ENCODE measurements at places on chromosomes 7 and 10.
A peak's percentile ranks its signal among the peaks of the same experiment; 100 is the strongest.

DNA sequence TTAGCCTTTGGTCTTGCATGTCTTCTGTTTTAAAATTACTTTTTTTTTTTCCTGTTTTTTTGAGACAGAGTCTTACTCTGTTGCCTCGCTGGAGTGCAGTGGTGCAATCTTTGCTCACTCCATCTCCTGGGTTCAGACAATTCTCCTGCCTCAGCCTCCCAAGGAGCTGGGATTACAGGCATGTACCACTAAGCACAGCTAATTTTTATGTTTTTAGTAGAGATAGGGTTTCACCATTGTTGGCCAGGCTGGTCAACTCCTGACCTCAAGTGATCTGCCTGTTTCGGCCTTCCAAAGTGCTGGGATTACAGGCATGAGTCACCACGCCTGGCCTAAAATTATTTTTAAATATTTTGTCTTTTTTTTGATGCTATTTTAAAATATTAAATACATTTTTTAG is 38.5 kb downstream of the MLLT10 start:
- no peaks in the 10 kb centered on the region for H3K36me3 ChIP-seq
- H3K4me3 ChIP-seq: no peak overlapping the region
- no peak overlapping the region for H3K27ac ChIP-seq
- H3K27me3 ChIP-seq: no peaks in the 10 kb centered on the region

- no peak overlapping the region for H3K4me3 ChIP-seq
- no peaks in the 10 kb centered on the region for H3K27me3 ChIP-seq
- DNase-seq: no peak
Measured at GRCh38 chr7:69845721-69846495, 247.6 kb downstream of the AUTS2 start.

DNA sequence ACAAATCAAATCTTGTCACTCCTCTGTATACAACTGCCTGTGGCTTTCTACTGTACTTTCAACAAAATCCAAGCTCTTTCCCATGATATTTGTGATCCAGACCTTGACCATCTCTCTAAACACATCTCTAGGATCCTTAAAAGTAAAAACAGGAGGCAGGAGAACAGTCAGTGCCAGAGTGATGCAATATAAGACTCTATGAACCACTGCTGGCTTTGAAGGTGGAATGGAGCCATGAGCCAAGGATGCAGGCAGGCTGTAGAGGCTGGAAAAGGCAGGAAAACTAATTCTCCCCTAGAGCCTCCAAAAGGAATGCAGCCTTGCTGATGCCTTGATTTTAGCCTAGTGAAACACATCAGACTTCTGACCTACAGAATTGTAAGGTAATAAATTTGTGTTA is 45.5 kb upstream of the LRRN3 start:
- no peaks in the 10 kb centered on the region for H3K36me3 ChIP-seq
- no peak overlapping the region for H3K27ac ChIP-seq
- peak; percentile 32 for DNase-seq
- H3K4me1 ChIP-seq: peaks cover 11% of the 10 kb centered on the region

GRCh38 chr7:30800785-30801252 is 29.6 kb downstream of the MINDY4 start:
- no peaks in the 10 kb centered on the region for H3K27me3 ChIP-seq
- no peaks in the 10 kb centered on the region for H3K36me3 ChIP-seq
- DNase-seq: peak; percentile 70

Data from adrenal gland (tissue), 19 donors.